Aorta (tissue), 5 donors: ENCODE measurements at places on chromosomes 7 and 10. TPM values are rescaled to one million over a fixed set of nuclear protein-coding genes. Genes with fewer than 3 reads are reported as not detected.

DNA sequence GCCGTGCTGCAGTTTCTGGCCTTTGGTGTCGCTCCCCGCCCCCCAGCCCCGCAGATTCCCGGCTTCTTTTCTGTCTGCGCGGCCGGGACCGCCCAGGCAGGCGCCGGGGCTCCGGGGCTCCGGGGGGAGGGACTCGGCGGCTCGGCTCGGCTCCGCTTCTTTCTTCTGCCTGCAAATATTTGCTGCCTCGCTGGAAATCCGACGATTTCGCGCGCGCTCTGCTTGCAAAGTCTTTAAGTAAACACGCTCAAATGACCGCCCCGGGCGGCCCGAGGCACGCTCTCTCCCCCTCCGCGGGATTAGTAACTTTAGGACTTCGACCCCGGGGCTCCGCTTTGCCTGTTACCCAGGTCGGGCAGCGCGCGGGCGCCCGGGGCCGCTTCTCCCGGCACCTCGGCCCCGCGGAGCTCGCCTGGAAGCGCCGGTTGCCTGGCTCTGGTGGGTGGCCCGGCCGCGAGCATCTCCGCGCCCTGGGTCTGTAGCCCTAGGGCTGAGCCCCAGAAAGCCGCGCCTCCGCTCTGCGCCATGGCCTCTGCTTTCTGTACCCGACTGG lies 3.9 kb upstream of the GATA3 start:
- no peaks in the 10 kb centered on the region for H3K36me3 ChIP-seq
- peak overlapping the region; percentile 35 for H3K4me3 ChIP-seq
- H3K4me1 ChIP-seq, result no peaks in the 10 kb centered on the region
- no peak for DNase-seq
- no peaks in the 10 kb centered on the region for H3K27me3 ChIP-seq

DNA sequence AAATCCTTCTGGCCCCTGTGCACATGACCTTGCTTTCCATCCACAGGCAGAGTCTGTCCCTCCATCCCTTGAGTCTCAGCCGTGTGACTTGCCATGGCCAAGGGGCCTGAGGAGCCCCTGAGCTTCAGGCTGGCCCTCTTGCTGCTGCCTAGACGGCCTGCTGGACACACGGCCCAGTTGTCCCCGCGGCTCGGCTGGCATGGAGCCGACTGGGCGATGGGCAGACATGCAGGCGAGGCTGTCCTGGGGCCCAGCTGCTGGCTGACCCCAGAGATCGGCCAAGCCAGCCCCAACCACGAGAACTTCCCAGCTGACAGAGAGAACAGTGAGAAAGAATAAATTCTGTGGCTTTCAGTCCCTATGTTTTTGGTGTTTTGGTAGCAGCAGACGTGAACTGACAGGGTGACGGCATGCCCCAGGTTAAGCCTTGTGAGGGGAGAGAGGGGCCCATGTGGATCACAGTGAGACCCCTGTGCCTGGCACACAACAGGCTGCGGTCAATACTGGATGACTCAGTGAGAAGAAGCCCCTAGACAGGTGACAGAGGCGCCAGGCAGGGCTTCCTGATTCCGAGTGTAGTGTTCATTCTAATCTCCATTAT lies 11.7 kb downstream of the PRKAG2 start:
- H3K27ac ChIP-seq, result no peak overlapping the region
- H3K4me1 ChIP-seq, result no peaks in the 10 kb centered on the region
- H3K27me3 ChIP-seq, result no peaks in the 10 kb centered on the region
- H3K36me3 ChIP-seq, result no peaks in the 10 kb centered on the region
- H3K4me3 ChIP-seq, result no peak overlapping the region

GRCh38 chr10:52609071-52609470 lies 163.5 kb downstream of the MBL2 start:
- DNase-seq, result no peak
- no peaks in the 10 kb centered on the region for H3K27me3 ChIP-seq
- no peaks in the 10 kb centered on the region for H3K36me3 ChIP-seq
- no peak overlapping the region for H3K27ac ChIP-seq
- no peaks in the 10 kb centered on the region for H3K4me1 ChIP-seq
- no peak overlapping the region for H3K4me3 ChIP-seq

Gene ENO4
- total RNA-seq, result 0.51 TPM

- no peaks in the 10 kb centered on the region for H3K4me1 ChIP-seq
- H3K36me3 ChIP-seq, result peaks cover 11% of the 10 kb centered on the region
- H3K4me3 ChIP-seq, result no peak overlapping the region
Measured at GRCh38 chr10:94282369-94282768, 80.4 kb downstream of the NOC3L start.

GRCh38 chr7:21426286-21427181 lies 1.3 kb upstream of the SP4 start:
- no peaks in the 10 kb centered on the region for H3K4me1 ChIP-seq
- DNase-seq, result no peak
- H3K27me3 ChIP-seq, result no peaks in the 10 kb centered on the region
- peak overlapping the region; percentile 13 for H3K4me3 ChIP-seq

DNA sequence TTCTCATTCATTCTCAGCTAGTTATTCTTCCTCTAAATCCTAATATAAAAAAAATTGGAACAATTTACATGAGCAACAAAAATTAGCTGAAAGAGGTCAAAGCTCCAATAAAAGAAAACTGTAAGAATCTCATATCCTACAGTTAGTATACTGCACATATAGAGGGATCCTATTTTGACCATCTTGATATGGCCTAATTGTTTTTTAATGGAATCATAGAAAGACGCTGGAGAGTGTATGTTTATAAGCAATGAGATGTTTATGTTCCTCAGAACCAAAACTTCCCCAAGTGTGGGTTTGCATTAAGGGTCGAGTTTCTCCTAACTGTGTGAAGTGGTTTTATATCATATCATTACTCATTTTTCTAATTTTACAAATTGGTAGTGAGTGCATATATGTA lies 102.5 kb downstream of the VIM start:
- no peaks in the 10 kb centered on the region for H3K27me3 ChIP-seq
- no peak overlapping the region for H3K4me3 ChIP-seq
- DNase-seq, result no peak
- H3K27ac ChIP-seq, result no peak overlapping the region

Gene CCDC146
- total RNA-seq, result 25.1 TPM

DNA sequence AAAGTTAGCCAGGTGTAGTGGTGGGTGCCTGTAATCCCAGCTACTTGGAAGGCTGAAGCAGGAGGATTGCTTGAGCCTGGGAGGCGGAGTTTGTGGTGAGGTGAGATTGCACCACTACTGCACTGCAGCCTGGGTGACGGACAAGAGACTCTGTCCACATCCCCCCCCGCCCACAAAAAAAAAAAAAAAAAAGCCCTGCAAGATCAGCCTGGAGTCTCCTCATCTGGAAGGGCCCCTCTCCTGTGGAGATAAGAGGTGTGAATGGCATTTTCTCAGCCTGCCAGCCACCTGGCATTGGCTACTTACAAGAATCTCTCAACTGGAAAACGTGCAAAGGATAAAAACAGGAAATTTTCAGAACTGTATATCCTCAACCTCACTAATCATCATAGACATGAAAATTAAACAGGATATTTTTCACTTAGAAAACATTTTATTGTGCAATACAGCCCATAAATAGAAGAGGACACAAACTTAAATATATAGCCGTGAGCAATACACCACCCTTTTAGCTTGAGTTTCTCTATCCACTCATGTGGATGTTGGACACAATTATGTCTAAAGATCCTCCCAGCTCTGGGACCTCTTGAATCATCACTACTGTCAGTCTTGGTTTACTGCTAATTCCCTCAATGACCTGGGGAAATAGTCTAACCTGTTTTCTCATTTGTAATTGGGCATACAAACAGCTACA lies 11.3 kb upstream of the TSPAN15 start:
- no peaks in the 10 kb centered on the region for H3K27me3 ChIP-seq
- no peak overlapping the region for H3K27ac ChIP-seq
- no peaks in the 10 kb centered on the region for H3K4me1 ChIP-seq
- no peak overlapping the region for H3K4me3 ChIP-seq

Gene ZCWPW1
- 4.4 TPM for total RNA-seq

Gene MAGI2
- total RNA-seq, result 25.5 TPM

DNA sequence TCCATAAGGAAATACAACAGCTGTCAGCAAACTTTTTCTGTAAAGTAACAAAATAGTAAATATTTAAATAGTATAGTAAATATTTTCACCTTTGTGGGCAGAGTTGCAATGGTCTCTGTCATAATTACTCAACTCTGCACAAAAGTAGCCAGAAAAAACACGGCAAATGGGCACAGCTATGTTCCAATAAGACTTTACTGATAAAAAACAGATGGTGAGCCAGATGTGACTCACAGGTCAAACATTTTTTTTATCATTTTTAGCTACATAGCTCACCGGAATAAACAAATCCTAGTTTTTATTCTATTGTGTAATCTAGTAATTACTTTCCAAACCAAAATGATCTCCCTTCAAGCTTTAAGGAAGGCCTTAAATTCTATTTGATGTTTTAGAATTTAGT lies 55.3 kb downstream of the NCAPG2 start:
- no peak overlapping the region for H3K27ac ChIP-seq
- peaks cover 1% of the 10 kb centered on the region for H3K4me1 ChIP-seq
- no peak for DNase-seq
- H3K36me3 ChIP-seq, result no peaks in the 10 kb centered on the region
- no peaks in the 10 kb centered on the region for H3K27me3 ChIP-seq

GRCh38 chr7:142553216-142553615 lies 196.1 kb upstream of the PRSS1 start:
- no peak overlapping the region for H3K27ac ChIP-seq
- no peak for DNase-seq
- H3K4me3 ChIP-seq, result no peak overlapping the region
- no peaks in the 10 kb centered on the region for H3K27me3 ChIP-seq

Gene PILRA
- total RNA-seq, result 21.5 TPM

DNA sequence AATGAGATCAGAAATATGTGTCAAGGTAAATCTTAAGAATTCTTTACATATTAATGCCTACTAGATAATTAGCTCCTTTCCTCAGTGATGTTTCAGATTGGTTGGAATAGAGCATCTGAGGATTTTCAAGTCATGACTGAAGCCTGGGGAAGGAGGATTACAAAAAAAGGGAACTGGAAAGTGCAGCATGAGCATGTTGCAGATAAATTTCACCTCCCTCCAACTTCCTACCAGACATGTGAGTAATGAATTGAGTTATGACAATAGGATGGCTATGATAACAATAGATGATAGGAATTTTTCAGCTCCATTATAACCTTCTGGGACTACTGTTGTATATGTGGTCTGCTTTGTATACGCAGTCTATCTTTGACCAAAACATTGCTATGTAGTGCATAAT lies 104.2 kb upstream of the RAB18 start:
- DNase-seq, result no peak
- no peak overlapping the region for H3K27ac ChIP-seq
- no peaks in the 10 kb centered on the region for H3K36me3 ChIP-seq
- H3K4me1 ChIP-seq, result no peaks in the 10 kb centered on the region

GRCh38 chr10:1664333-1664964 lies 72.9 kb downstream of the ADARB2 start:
- no peaks in the 10 kb centered on the region for H3K4me1 ChIP-seq
- no peak overlapping the region for H3K27ac ChIP-seq
- no peaks in the 10 kb centered on the region for H3K27me3 ChIP-seq
- no peak overlapping the region for H3K4me3 ChIP-seq
- no peak for DNase-seq
